ENCODE measurements at places on chromosomes 13 and 19. TPM values are rescaled to one million over a fixed set of nuclear protein-coding genes. Genes with fewer than 3 reads are reported as not detected.

GRCh38 chr13:112835344-112835743, 133.7 kb upstream of the MCF2L start:
- H3K4me1 ChIP-seq: no peaks in the 10 kb centered on the region
- H3K27ac ChIP-seq: no peak overlapping the region
- no peaks in the 10 kb centered on the region for H3K27me3 ChIP-seq
- no peak overlapping the region for H3K4me3 ChIP-seq

DNA sequence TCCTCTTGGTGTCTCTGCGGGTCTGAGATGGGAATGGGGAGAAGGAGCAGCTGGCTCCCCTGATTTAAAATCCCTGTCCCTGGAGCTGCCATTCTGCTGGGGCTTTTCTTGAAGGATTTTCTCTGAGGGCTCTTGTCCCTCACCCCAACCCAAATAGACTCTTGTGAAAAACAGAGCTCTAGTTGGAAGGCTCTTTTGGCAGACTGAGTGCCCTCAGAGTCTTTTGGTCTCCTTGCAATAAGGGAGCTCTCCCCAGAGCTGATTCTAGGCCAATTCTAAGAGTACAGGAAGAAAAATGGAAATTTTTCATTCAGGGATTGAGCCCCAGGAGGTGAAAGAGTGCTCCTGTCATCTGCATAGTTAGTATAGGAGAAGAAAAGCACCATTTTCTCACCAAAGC, 238.3 kb downstream of the COG6 start:
- DNase-seq: no peak
- H3K4me3 ChIP-seq: peak overlapping the region; percentile 58
- H3K27ac ChIP-seq: peak overlapping the region; percentile 68
- peaks cover 7% of the 10 kb centered on the region for H3K27me3 ChIP-seq

GRCh38 chr13:53045189-53045588, 16.6 kb downstream of the OLFM4 start:
- no peak overlapping the region for H3K4me3 ChIP-seq
- DNase-seq: no peak
- peaks cover 9% of the 10 kb centered on the region for H3K27me3 ChIP-seq

GRCh38 chr19:44002212-44002565, 568 bp upstream of the ZNF230 start:
- no peak for DNase-seq
- peaks cover 10% of the 10 kb centered on the region for H3K4me1 ChIP-seq
- peak overlapping the region; percentile 93 for H3K27ac ChIP-seq
- peak overlapping the region; percentile 94 for H3K4me3 ChIP-seq

- H3K4me1 ChIP-seq: peaks cover 25% of the 10 kb centered on the region
- peak overlapping the region; percentile 89 for H3K27ac ChIP-seq
- DNase-seq: peak; percentile 48
- peaks cover 25% of the 10 kb centered on the region for H3K27me3 ChIP-seq
- peak overlapping the region; percentile 94 for H3K4me3 ChIP-seq
- H3K36me3 ChIP-seq: peaks cover 5% of the 10 kb centered on the region
These were observed 399 bp upstream of the SPTBN4 start for GRCh38 chr19:40466219-40466984.

- H3K36me3 ChIP-seq: peaks cover 14% of the 10 kb centered on the region
- H3K27ac ChIP-seq: peak overlapping the region; percentile 98
- H3K4me3 ChIP-seq: peak overlapping the region; percentile 94
These were observed 3.0 kb downstream of the ZC3H4 start for GRCh38 chr19:47110521-47111005.

The KLK2 gene
- total RNA-seq: not detected

The PRSS57 gene
- not detected for total RNA-seq

GRCh38 chr19:3785451-3785937, 687 bp downstream of the MATK start:
- H3K4me1 ChIP-seq: peaks cover 2% of the 10 kb centered on the region
- H3K36me3 ChIP-seq: no peaks in the 10 kb centered on the region
- DNase-seq: no peak

DNA sequence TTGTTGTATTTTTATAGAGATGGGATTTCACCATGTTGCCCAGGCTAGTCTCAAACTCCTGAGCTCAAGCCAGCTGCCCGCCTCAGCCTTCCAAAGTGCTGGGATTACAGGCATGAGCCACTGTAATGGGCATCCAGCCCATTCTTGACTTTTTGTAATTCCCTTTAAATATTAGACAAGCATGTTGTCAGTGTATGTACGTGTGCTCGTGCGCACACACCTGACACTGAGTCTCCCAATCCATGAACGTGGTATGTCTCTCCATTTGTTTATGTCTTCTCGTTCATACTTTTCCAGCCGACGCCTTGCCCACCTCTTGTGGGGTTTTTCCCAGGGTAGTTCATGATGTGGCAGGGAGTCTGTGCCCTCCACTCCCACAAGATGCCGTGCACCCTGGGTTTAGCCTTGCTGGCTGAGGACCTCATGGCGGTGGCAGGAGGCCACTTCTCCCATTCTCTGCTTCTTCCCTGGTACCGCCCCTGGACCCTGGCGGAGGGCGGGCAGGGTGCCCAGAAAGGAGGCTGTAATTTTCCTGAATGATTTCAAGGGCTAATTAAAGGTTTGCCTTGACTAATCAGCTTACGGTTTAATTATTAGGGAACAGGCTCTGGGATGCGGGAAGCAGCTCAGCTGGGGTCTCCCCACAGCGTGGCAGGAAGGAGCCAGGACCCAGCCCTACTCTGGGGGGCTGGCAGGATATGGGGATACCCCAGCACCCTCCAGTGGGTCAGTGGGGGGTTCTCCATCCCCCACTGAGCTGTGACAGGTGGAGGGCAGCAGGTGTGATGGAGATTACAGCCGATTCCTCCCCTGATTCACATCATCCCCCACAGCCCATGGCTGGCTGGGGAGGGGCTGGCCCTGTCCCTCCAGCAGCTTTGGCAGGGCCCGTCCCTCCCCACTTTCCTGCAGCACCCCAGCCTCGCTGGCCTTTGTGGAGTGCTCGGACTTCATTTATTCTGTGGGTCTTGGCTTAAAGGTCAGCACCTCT, 12.9 kb downstream of the PAK4 start:
- peaks cover 3% of the 10 kb centered on the region for H3K36me3 ChIP-seq
- H3K4me1 ChIP-seq: peaks cover 21% of the 10 kb centered on the region
- H3K27ac ChIP-seq: peak overlapping the region; percentile 61
- peak overlapping the region; percentile 33 for H3K4me3 ChIP-seq
- DNase-seq: no peak

GRCh38 chr13:113065406-113066141, 40.0 kb upstream of the F7 start:
- H3K4me1 ChIP-seq: peaks cover 2% of the 10 kb centered on the region
- DNase-seq: no peak
- H3K4me3 ChIP-seq: no peak overlapping the region
- no peaks in the 10 kb centered on the region for H3K27me3 ChIP-seq
- peaks cover 2% of the 10 kb centered on the region for H3K36me3 ChIP-seq
- no peak overlapping the region for H3K27ac ChIP-seq

The SLITRK6 gene
- not detected for total RNA-seq

GRCh38 chr19:3503036-3503572, 2.6 kb upstream of the DOHH start:
- no peaks in the 10 kb centered on the region for H3K27me3 ChIP-seq
- peak overlapping the region; percentile 97 for H3K27ac ChIP-seq
- peaks cover 2% of the 10 kb centered on the region for H3K36me3 ChIP-seq

- no peak overlapping the region for H3K27ac ChIP-seq
- no peaks in the 10 kb centered on the region for H3K27me3 ChIP-seq
- no peak overlapping the region for H3K4me3 ChIP-seq
- peaks cover 4% of the 10 kb centered on the region for H3K36me3 ChIP-seq
- H3K4me1 ChIP-seq: peaks cover 2% of the 10 kb centered on the region
These were observed 128.9 kb downstream of the RGCC start for GRCh38 chr13:41586216-41586615.

GRCh38 chr13:112971288-112971643, 2.3 kb downstream of the MCF2L start:
- no peak overlapping the region for H3K4me3 ChIP-seq
- no peak for DNase-seq
- H3K4me1 ChIP-seq: peaks cover 21% of the 10 kb centered on the region
- H3K27ac ChIP-seq: no peak overlapping the region

Measured in T-helper 17 cell (primary cell).